Omental fat pad (tissue), 4 donors: ENCODE measurements at places on chromosomes 11 and 22.

DNA sequence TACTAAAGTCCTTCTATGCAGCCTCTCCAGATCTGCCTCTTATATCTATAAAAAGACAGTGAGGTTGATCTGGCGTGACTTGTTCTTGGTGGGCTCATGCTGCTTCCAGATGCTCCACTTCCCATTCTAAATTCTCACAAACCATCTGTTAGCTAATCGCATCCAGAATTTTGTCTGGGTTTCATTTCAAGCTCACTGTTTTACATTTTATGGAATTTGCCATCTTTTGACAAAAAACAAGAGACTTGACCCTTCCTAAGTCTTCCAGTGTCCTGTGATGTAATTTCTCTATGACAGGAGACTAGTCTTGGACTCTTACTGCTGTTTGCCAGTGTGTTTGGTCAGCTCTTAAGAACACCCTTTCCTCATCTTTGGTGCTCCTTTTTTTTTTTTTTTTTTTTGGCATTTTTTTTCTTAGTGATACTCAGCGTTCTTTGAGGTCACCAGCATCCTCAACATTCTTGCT is 23.0 kb downstream of the CRKL start:
- DNase-seq = no peak

- no peak for DNase-seq
These were observed 35.1 kb downstream of the CSF2RB start for GRCh38 chr22:36948273-36949225.

GRCh38 chr11:17707830-17708229 is 11.5 kb upstream of the MYOD1 start:
- DNase-seq = no peak

GRCh38 chr22:35930933-35931332 is 97.7 kb downstream of the RBFOX2 start:
- DNase-seq = no peak

DNA sequence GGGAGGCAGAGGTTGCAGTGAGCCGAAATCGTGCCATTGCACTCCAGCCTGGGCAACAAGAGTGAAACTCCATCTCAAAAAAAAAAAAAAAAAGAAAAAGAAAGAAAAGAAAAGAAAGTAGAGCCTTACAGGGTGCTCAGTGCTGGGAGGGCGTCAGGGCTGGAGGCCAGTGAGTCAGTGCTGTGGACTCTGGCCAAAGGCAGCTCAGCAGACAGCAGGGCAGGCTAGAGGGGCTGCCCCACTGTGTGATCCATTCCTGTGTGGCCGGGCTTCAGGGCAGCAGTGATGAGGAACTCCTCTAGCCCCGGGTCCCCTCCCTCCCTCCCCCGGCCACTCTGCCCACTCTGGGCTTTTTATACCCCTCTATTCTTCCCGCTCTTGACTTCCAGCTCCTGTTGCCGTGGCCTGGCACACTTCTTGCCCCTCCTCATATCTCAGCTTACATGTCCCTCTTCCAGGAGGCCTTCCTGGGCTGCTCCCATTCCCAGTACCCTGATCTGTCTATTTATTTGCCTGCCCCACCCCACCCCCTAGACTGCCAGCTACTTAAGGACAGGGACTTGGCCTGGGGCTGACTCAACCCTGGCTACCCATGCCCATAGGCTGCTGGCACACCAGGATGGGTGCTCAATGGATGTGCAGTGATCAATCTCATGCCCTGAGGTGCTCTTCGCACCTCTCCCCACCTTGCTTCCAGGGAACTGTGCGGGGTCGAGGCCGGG is 10.1 kb downstream of the SYT12 start:
- peak; percentile 36 for DNase-seq

- DNase-seq = no peak
These were observed 1.0 kb upstream of the PANX1 start for GRCh38 chr11:94127638-94128037.

DNA sequence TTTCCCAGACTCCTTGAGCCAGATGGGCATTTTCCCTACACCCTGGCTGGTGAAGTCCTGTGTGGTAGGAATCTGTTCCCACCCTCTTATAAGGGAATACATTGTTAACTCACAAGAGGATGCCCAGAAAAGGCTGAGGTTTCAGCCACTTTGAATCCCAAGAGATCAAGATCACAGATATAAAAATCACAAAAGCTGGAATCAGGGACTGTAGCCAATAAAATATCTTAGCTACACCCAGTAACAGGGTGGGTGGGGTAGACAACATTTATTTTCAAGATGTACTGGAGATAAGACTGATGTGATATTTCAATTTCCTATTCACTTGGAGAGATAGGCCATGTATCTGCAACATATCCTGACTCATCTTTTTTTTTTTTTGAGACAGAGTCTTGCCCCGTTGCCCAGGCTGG is 50.3 kb downstream of the COPB1 start:
- DNase-seq = no peak

DNA sequence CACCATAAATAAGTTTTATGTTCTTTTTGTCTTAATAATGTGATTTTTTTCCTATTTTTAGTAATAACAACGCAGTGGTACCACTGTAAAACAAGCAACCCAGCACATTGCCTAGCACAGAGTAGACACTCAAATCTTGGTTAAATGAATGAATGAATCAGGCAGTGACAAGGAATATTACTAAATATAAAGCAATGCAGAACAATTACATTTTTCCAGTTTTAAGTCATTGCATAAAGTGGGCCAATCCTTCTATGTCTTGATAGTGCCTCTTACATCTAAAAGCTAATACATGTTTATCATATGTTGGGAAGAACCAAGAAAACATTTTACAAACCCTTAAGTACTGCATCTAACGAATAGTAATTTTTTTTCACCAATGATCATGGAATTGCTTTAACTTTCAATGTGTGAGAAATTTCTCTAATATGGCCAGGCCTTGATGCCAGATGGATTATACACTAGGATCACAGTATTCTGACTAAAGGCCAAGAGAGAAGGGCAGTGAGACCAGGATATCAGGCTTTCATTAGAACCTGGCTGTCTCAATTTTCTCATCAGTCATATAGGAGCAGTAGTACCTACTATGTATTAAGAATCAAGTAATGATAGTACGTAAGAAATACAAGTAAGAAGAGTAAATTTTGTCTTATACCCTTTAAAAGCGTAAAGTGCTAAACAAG is 88.5 kb downstream of the TRIM44 start:
- DNase-seq = no peak

DNA sequence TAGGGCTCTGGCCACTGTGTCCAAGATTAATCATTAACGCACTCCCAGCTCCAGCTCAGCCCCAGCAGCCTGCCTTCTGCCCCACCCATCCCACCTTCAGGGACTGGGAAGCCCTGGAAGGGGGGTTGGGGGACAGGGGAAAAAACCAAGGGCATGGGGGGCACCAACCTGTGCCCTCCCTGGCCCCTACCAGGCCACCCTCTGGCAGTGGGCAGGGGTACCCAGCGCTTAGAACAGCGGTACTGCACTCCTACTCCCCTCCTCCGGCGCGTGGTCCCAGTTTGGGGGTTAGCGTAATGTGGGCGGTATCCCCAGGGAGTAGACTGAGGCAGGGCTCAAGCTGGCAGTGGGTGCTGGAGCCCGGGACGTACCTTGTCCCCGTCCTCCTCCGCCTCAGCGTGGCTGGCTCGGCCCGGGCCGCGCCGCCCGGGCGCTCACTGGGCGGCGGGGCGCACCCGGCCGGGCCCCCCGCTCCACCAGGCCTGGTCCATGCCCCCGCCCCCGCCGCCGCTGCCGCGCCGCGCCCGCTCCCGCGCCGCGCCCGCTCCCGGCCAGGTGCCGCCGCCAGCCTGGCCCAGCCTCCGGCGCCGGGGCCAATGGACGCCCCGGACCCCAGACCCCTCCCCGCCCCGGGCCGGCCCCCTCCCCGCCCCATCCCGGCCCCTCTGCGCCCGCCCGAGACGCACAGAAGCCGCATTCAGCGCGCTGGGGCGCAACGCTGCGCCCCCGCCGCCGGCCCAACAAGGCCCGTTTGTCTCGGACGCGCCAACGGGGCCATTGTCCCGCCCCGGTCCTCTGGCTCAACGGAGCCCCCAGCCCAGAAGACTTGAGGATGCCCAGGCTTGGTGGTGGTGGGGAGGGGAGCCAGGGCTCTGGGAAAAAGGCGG is at the start of gene GAL3ST1:
GAL3ST1 (minus strand) TSS at position 571 of the 887 bp plus-strand sequence. CDS start 17,273 bp downstream, outside the sequence.
- DNase-seq = no peak

DNA sequence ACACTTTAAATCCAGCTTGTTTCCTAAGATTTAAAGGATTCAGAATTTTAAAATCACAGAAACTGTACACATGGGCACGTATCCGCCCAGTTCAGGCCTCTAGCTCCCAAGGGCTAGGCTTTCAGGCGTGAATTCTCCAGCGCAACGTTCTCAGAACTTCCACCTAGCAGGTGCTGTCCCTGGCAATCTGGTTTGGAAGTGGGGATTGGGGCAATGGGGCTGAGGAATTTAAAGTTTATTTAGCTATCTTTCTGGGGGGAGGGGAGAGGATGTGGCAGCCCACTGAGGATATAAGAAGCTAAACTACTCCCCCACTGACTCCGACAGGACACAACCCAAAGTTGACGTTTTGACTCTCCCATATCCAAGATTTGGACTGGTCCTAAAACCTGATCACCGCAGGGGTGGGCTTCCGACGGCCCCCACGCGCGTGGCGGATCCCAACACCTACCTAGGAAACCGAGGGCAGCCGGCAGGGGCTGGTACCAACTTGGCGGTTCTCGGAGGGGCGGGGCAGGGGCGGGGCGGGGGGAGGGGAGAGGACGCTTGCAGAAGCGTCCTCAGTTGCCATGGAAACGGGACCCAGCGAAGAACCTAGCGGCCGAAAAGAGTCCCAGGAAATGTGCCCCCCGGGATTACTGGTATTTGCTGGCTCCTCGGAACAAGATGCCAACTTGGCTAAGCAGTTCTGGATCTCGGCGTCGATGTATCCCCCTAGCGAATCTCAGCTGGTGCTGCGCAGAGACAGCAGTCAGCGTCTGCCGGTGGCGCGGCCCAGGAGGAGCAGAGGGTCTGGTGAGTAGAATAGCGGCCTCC is at the start of gene HOATZ:
HOATZ (plus strand) TSS at position 563 of the 816 bp plus-strand sequence; CDS start at position 570, 7 bp downstream.
- no peak for DNase-seq

GRCh38 chr11:72789493-72790131 is 4.2 kb downstream of the STARD10 start:
- no peak for DNase-seq

GRCh38 chr11:40268551-40268950 is 1190.9 kb downstream of the LRRC4C start:
- DNase-seq = no peak

GRCh38 chr11:8068605-8069221 is 12.3 kb upstream of the TUB start:
- DNase-seq = peak; percentile 24

- peak; percentile 20 for DNase-seq
These were observed 15.2 kb downstream of the PIM3 start for GRCh38 chr22:49975543-49976389.
